ENCODE measurements at places on chromosomes 5 and 9. TPM values are rescaled to one million over a fixed set of nuclear protein-coding genes. Genes with fewer than 3 reads are reported as not detected.

DNA sequence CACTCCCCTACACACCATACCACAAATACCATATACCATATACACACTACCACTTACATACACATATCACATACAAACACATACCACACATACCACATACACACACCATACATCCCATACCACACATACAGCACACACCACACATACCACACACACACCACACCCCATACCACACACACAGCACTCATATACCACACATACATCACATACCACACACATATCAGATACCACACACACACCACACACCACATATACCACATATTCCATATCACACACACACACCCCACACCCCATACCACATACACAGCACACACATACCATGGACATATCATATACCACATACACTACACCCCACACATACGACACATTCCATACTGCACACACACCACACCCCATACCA is 276.6 kb downstream of the GADD45G start:
- no peak for DNase-seq

GRCh38 chr9:34250721-34251120 is 71.9 kb downstream of the UBAP1 start:
- DNase-seq: no peak

DNA sequence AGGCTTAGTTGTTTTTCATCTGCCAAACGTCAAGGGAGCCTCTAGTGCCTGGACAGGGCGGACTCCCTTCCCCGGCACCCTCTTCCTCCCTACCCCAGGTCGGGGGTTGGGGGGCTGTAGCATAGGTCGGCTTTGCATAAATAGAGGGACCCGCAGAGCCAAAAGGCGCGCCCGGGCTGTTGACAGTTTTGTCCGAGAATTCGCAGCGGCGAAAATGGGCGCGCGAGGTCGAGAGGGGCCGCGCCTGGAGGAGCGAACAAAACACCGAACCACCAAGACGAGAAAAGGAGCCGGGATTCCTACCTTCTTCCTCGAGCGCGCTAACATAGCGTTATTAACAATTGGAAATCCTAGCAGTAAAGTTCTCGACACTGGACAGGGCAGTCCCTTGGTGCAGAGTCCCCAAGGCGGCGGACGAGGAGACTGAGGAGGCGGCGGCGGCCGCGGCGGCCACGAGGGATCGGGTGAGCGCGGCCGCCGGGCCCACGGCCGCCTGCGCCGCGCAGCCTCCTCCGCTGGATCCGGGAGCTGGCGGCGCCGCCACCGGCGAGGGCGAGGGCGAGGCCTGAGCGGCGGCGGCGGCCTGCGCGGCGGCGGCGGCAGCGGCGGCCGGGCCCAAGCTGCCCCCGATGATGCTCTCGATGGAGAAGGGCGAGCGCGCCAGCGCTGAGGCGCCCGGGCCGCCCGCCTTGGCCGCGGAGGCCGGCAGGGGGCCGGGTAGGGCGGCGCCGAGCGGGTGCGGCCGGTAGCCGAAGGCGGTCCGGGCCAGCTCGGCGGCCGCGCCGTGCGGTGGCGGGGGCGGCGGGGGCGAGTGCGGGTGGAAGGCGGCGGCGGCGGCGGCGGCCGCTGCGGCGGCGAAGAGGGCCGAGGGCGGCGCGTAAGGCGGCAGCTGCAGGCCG is 1.7 kb downstream of the FOXD1 start:
- DNase-seq: no peak

DNA sequence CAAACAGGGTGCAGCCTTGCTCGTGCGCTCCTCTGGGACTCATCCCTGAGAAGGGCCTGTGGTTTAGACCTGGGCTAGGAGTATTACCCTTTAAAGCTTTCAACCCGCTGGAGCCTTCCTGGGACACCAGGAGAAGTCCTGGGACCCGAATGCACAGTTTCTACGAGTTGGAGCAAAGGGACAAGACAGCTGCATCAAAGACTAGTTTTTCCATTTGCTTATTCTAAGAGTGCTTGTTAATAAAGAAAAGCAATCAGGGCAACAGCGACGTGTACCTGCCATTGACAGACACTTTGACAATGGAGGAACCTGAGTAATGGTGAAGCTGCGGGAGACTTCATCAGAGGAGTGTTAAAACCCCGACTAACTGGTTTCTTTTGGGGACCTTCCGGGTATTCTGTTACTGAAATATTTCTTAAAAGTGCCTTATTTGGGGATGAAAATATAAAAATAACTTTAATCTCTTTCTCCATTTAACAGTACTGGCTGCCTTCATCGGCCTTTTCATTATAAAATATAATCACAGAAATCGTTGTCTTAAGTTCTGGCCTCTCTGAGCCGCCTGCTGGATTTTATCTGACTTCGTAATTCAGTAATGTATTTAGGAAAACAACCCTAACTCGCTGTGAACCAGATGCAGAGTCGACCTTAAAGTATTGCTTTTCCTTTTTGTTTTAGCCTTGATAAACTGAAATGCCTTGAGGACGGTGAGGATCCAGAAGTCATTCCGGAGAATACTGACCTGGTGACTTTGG is 732 bp downstream of the SNAPC3 start:
- DNase-seq: peak; percentile 51

DNA sequence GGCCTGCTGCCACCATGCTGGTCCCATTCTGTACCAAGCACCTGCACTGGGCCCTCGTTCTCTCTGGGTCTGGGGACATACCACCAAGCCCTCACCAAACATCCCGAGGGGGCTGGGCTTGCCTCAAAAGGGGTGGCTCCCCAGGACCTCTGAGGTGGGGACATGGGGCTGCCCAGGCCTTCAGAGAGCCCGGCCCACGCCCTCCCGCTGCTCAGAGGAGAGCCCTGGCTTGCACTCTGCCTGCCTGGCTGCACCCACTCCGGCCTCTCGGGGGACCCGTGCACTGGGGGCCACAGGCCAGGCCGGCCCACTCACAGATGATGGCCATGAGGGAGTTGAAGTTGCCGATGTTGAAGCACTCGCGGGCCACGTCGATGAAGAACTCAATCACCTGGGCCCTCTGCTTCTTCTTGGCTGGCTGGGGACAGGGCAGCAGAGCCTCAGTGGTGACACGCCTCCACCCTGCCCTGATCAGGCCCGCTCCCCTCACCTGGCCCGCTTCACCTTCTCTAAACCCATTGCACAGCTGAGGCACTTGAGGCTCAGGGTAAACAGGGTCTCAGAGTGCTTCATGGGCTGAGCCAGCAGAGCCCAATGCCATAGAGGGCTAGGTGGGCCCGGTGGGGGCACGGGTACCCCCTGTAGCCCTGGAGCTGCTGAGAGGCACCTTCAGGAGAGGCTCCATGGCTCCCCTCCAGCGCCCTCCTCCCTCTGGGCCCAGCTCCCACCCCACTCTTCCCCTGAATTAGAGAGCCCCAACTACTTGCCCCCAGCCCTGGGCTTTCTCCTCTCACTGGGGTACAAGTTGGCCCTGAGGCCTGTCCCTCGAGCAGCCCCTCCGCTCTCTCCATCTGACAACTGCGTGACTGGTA is 47.7 kb upstream of the RNF130 start:
- DNase-seq: no peak

DNA sequence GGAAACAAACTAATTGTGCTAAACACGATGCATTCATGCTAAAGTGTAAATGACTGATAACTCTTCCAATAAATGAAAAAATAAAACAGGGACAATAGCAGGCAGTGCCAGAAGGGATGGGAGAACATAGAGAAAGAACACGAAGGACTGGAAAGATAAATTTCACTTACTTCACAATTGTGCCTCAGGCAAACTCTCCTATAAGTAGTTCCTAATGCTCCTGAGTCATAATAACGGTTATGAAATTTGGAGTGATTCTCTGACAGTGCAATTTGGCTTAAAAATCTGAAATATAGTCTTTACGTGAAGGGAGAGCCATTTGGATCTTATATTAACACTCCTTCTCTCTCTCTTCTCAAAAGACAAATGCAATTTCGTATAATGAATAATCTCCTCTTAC is 2218.5 kb downstream of the MAT2B start:
- no peak for DNase-seq

DNA sequence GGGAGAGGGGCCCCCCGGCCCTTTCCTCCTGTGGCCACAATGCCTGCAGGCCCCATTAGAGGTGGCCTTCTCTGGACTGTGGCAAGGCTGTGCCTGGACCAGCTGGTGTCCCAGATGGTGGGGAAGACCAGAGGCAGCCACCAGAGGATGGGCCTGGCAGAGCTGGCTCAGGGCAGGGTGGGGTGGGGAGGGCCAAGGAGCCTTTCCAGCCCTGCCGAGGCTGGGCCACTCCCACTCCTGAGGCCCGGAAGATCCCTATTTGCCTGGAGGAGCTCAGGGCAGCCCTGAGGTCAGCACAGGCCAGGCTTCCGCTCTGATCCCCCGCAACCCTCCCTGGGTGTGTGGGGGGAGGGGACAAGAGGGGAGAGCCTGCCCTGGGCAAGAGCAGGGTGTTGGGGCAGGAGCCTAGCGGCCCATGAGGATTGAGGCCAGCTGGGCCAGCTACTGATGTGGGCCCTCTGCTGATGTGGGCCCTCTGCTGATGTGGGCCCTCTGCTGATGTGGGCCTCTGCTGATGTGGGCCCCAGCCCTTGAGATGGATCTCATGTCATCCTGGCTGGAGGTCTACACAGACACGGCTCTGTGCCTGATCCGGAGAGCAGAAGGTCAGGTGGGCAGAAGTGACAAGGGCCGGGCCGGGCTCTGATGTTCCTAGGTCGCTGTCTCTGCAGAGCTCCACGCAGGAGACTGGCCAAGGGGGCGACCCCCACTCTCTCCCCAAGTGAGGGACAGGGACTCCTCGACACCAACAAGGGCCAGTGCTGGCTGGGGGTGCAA is 6.0 kb downstream of the MRPS2 start:
- no peak for DNase-seq

- no peak for DNase-seq
These were observed 22.4 kb downstream of the NRG2 start for GRCh38 chr5:140020601-140021177.

DNA sequence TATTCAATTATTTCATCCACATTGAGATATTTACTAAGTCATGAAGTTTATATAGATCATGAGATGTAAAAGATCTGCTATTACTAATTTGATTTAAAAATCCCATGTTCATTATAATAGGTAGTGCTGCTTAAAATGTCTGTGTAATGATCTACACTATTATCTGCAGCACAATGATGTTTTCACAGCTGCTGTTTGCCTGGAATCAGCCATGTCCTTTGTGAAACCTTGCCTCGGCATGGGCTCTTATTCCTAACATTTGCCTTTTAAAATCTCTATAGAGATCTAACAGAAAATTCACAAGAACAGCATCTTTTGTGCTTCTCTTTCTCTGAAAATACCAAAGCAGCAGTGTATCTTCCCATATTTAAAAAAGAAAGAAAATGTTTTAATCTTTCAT is 444.6 kb downstream of the PTPRD start:
- no peak for DNase-seq

GRCh38 chr5:142600611-142601358 is 85.1 kb downstream of the FGF1 start:
- DNase-seq: peak; percentile 95

Gene ZNF300
- total RNA-seq: 4.6 TPM

Gene TEX48
- not detected for total RNA-seq

Gene ADRA1B
- under 0.01 TPM for total RNA-seq

Gene ISL1
- not detected for total RNA-seq

Gene HNRNPH1
- 458 TPM for total RNA-seq

Gene C5
- 0.60 TPM for total RNA-seq

Gene IER5L
- 20.4 TPM for total RNA-seq

Gene PCDHAC2
- total RNA-seq: 0.20 TPM
